ENCODE measurements at places on chromosomes 5 and 9.

GRCh38 chr9:70385426-70385825 is 29.0 kb downstream of the KLF9 start:
- no peak for DNase-seq

DNA sequence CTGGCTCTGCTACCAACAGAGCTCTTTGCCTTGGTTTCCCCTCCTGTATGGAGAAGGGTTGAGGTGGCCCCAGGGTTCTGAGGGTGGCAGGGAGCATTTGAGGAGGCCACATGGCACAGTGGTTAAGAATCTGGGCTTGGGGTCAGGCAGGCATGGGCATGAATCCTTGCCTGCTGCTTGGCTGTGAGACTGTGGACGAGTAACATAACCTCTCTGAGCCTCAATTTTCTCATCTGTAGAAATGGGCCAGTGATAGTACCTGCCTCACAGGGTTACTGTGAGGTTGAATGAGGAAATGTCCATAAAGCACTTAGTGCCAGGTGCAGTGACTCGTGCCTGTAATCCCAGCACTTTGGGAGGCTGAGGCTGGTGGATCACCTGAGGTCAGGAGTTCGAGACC is 5.1 kb upstream of the NDST1 start:
- DNase-seq, result no peak

GRCh38 chr9:79357616-79358015 is 214.1 kb upstream of the TLE4 start:
- no peak for DNase-seq

GRCh38 chr5:82649943-82650342 is 371.8 kb upstream of the RPS23 start:
- no peak for DNase-seq

DNA sequence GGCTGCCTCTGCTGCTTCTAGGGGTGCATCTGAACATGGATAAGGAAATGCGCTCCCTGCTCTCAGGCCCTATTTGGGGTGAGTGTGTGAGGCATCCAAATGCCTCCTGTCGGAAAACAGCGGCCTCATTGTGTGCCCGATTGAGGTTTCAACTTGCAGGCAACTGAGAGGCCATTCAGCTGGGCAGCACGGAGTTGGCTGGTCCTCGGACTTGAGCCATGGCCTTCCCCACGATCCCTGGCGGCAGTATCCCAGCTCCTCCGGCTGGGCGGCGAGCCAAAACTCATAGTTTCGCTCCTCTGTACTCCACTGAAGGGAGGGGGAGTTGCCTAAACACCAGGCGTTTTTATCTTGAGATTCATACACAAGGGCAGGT is 597.3 kb upstream of the SGCD start:
- DNase-seq, result no peak
